NCI-H1436 treated with DMSO at 0.1 percent for 48 hours (cell line): ENCODE measurements at places on chromosomes 4 and X.

DNA sequence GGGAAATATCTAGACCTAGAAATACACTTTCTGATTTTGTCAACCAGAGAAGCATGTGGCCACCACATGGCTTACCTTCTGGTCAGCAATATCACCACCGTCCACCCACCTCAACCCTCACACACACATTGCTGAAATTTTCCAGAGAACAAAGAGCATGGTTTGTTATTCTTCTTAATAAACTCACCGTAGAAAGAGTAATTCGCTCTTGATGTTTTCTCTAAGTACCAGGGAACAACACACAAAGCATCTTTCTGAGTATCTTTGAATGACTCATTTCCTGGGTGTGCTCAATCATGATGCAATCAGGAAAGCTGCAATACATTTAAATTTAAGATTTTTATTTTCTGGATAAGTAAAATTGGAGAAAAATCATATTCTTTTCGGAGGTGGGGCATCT is 24.7 kb upstream of the LRAT start:
- no peak for DNase-seq

DNA sequence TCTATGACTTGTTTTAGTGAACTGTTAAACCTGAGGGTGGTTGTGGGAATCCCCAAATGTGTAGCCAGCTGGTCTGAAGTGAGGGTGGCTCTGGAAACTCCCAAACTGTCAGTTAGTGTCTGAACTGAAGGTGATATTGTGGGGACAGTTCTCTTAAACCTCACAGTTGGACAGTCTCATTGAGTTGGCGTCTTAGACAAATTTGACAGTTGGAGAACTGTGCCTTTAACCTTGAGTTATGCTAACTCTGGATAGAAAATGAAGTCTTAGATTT is 20.7 kb upstream of the CTSO start:
- DNase-seq = no peak

GRCh38 chr4:140743194-140743931 is 12.8 kb downstream of the TBC1D9 start:
- DNase-seq = no peak

GRCh38 chr4:38512840-38513239 is 151.2 kb upstream of the KLF3 start:
- peak; percentile 11 for DNase-seq

- no peak for DNase-seq
These were observed 67.4 kb downstream of the GLRB start for GRCh38 chr4:157143369-157143768.

- DNase-seq = no peak
These were observed 400.5 kb downstream of the RAPGEF2 start for GRCh38 chr4:159503236-159504008.

DNA sequence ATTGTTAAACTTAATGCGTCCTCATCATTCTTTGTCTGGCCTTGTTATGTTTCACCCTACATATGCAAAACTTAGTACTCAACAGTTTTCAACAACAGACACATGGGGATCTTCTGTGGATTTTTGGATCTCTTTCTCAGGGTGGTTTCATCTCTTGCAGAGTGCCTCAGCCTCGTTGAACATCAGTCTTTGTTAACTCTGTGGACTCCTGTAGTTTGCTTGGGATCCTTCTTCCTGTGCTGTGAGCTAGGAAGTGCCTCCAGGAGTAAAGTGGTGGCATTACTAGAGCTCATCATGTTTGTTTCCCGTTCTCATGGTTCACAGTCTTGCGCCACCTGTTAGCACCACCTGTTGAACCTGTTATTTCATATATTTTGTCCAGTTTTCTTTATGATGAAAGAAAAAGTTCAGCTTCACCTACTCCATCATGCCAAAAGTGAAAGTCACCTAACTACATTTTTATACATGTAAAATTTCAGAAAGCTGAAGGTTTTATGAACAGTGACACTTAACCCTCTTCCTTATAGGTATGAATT is 27.5 kb upstream of the NDUFC1 start:
- DNase-seq = no peak

DNA sequence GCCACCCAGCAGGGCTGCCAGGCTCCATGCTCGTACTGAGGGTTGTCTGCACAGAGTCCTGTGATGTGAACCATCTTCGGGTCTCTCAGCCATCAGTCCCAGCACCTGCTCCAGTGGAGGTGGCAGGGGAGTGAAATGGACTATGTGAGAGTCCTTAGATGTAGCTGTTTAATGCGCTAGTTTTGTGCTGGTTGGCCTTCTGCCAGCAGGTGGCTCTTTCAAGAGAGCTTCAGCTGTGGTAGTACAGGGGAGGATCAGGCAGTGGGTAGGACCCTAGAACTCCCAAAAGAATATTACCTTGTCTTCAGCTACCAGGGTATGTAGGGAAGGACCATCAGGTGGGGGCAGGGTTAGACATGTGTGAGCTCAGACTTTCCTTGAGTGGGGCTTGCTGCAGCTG is 1066.0 kb downstream of the GLUD2 start:
- no peak for DNase-seq

GRCh38 chr4:93183576-93183975 is 645.0 kb upstream of the ATOH1 start:
- no peak for DNase-seq

DNA sequence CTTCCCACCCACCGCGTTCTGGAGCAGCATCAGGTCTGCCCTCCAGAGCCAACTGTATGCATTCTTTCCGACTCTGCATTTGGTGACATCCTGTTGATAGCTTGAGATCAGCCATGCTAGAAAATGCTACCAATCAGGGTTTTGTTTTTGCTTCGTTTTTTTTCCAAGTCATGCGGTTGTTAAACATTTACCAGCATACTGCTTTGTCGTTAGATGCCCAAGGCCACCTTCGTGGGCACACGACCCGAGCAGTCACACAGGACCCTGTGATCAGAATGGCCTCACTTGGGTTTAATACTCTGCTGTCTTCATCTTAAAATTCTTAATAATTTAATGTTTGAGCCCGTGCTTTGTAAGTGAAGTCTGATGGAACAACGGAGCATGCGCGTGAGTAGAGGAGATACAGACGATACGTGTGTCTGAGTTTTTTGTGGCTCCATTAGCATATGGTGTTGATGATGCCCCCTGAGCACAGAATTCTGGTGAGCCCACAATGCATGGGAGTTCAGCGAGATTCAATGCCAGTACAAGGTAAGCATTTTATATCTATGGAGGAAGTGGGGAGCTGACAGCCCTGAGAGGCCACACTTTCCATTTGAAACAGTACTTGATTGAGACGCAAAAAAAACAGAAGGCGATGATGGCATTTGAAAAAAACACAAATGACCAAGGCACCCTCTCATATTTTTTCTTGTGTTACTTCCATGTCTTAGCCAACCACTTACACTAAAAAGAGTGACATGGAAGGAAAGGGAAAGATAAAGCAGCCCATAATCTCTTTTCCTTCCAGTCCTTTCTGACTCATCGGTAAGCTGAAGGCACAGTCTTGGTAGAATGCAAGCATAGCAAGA is 323.6 kb downstream of the BCOR start:
- no peak for DNase-seq
